Placental pericyte (primary cell): ENCODE measurements at places on chromosomes 6 and 20. TPM values are rescaled to one million over a fixed set of nuclear protein-coding genes. Genes with fewer than 3 reads are reported as not detected.

The NKX2-2 gene
- total RNA-seq, result not detected in 2 replicates

The POM121L2 gene
- total RNA-seq, result not detected in 2 replicates

The RNF144B gene
- total RNA-seq, result 0.44 and 1.4 TPM in 2 replicates

The PRPH2 gene
- total RNA-seq, result 2.6 and 3.9 TPM in 2 replicates

The NUS1 gene
- total RNA-seq, result 21.2 and 40.5 TPM in 2 replicates

The FOXC1 gene
- total RNA-seq, result 0.22 and 1.0 TPM in 2 replicates

The OR2H1 gene
- not detected in 2 replicates for total RNA-seq

The IP6K3 gene
- 0.29 and 2.6 TPM in 2 replicates for total RNA-seq

The KHDC1 gene
- total RNA-seq, result 3.3 and 4.4 TPM in 2 replicates

The CALHM6 gene
- 0.29 and 0.44 TPM in 2 replicates for total RNA-seq

The LY6G6F gene
- total RNA-seq, result not detected in 2 replicates

The HLA-DRB5 gene
- 0.14 TPM in 1 of 2 replicates, not detected in the other for total RNA-seq

The TINAG gene
- total RNA-seq, result not detected in 2 replicates

The PBX2 gene
- total RNA-seq, result 51.4 and 57.8 TPM in 2 replicates

The SLC44A4 gene
- total RNA-seq, result under 0.01 TPM in 1 of 2 replicates, not detected in the other

The GHRH gene
- not detected in 2 replicates for total RNA-seq

The MYH7B gene
- total RNA-seq, result under 0.01 TPM in 1 of 2 replicates, not detected in the other

The ATP6V1G2 gene
- total RNA-seq, result 0.43 and 1.5 TPM in 2 replicates

The SLC17A3 gene
- not detected in 2 replicates for total RNA-seq

The SERPINB6 gene
- 87.8 and 113 TPM in 2 replicates for total RNA-seq

The SYNJ2 gene
- total RNA-seq, result 24.1 and 89.8 TPM in 2 replicates

The RAMACL gene
- total RNA-seq, result 0.72 and 3.1 TPM in 2 replicates

The ETV7 gene
- 0.29 and 0.88 TPM in 2 replicates for total RNA-seq

The HCRTR2 gene
- total RNA-seq, result not detected in 2 replicates

The CRNKL1 gene
- 25.5 and 26.5 TPM in 2 replicates for total RNA-seq

The MTG2 gene
- total RNA-seq, result 17.3 and 20.6 TPM in 2 replicates
